Activated CD4-positive, alpha-beta T cell treated with anti-CD3 and anti-CD28 coated beads, Interleukin-2, amount 50 U/mL, for 1 hour (primary cell): ENCODE measurements at places on chromosomes 5 and 9.

GRCh38 chr5:71783891-71784290, 64.8 kb downstream of the CARTPT start:
- no peak for DNase-seq

DNA sequence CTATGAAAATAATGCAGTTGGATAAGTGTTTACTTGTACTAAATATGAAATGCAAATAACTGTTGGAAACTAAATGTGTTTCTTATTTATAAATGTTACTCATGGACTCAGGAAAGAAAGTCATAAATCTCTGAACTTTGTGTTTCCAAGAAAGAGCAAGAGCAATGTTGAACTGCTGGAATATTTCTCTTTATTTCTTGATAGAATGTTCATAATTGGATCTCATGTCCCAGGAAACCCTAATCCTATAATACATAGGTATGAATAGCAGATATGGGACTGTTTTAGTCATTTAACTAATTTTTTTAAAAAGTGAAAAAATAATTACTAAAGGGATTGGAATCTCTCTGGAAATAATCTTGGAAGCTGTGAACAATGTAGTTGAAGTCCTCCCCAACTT, 245.0 kb upstream of the ACTBL2 start:
- no peak for DNase-seq

GRCh38 chr5:179696603-179697002, 2.2 kb upstream of the CANX start:
- DNase-seq: no peak

GRCh38 chr5:171707442-171707792, 78.2 kb upstream of the SMIM23 start:
- no peak for DNase-seq

GRCh38 chr5:31268256-31268655, 74.8 kb downstream of the CDH6 start:
- no peak for DNase-seq

DNA sequence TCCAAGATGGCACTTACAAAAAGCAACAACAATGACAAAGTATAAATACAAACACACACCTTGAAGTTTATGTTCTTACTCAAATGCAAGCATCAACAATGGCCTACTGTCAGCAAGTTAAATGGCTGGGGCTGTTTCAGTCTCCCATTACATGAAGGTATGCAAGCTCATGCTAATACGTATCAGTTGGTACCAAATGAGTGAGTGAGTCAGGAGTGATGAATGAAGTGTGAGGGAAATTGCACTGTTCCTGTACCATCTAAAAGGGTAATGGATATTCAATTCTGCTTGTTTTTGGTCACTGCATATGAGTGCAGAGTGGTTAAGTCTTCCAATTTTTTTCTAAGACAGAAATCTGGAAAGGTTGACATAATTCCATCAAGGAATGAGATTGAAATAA, 964.9 kb downstream of the MAT2B start:
- no peak for DNase-seq

DNA sequence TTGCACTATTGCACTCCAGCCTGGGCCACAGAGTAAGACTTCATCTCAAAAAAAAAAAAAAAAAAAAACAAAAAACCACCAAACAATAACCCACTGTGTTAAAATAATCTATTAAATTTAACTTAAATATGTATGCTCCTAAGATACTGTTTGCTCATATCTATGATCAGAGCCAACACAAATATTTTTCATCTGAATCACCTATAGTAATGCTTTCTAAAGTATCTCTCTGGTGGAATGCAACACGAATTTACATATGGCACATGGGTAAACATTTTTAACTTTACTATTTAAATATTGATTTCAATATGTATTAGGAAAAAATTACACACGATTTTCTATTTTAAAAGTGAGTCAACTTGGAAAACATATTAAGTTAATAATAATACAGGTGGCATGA, 196.4 kb downstream of the RFX3 start:
- no peak for DNase-seq

GRCh38 chr9:17236147-17236546, 101.3 kb downstream of the CNTLN start:
- no peak for DNase-seq

DNA sequence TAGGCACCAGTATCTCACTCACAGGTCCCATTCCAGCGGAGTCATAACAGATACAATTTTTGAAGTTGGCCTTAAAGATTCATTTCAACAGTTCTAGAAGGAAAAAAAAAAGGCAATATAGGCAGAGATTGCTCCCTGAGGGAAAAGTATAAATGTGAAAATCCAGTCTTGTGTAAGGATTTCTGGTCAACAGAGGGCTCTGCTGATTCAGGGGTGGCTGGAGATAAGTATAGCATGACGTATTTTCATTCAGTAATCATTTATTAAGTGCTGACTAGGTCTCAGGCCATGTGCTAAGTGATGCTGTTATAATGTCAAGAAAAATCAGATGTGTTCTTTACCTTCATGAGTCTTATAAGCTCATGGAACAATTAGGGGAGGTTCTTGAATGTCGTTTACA, 377.3 kb upstream of the MEF2C start:
- no peak for DNase-seq

GRCh38 chr5:37310360-37310759, 60.5 kb downstream of the NUP155 start:
- no peak for DNase-seq

- no peak for DNase-seq
Measured at GRCh38 chr5:30195036-30195435, 998.5 kb upstream of the CDH6 start.

- DNase-seq: no peak
Measured at GRCh38 chr9:96721731-96722429, 56.0 kb downstream of the ZNF510 start.

DNA sequence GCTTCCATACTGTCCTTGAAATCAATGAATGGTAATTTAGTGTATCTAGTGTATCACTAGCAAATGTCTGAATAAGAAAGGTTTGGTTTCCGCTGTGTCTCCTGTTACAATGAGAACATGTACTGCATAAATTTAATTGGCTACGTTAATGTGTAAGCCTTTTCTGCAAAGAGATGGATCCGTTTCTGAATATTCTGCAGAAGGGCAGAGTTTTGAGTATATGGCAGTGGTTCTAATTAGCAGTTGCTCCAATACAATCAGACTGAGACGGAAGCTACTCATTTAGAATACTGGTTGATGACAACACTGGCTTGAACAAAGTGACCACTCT, 555 bp upstream of the PCDHGC4 start:
- no peak for DNase-seq

GRCh38 chr5:17463653-17464052, 34.4 kb upstream of the TAF11L2 start:
- no peak for DNase-seq

- DNase-seq: no peak
Measured at GRCh38 chr9:16608906-16609305, 261.6 kb downstream of the BNC2 start.

DNA sequence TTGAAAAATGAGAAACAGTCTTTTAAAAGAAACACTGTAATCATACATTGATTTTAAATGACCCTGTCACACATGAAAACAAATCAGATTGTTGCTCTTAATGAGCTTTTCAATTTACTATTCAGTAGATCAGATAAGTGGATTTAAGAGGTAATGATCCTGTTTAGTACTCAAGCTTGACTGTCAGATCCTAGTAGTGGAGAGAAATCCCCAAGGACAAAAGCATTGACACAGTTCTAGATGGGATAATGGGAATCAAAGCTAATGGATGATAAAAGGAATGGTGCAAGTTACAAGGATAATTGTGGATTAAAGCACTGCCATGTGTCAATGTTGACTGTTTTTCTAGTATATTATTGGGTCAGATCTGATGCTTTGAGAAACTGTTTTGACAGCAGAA, 142.3 kb upstream of the TLX3 start:
- no peak for DNase-seq

- no peak for DNase-seq
Measured at GRCh38 chr5:17819783-17820182, 185.5 kb downstream of the TAF11L14 start.

DNA sequence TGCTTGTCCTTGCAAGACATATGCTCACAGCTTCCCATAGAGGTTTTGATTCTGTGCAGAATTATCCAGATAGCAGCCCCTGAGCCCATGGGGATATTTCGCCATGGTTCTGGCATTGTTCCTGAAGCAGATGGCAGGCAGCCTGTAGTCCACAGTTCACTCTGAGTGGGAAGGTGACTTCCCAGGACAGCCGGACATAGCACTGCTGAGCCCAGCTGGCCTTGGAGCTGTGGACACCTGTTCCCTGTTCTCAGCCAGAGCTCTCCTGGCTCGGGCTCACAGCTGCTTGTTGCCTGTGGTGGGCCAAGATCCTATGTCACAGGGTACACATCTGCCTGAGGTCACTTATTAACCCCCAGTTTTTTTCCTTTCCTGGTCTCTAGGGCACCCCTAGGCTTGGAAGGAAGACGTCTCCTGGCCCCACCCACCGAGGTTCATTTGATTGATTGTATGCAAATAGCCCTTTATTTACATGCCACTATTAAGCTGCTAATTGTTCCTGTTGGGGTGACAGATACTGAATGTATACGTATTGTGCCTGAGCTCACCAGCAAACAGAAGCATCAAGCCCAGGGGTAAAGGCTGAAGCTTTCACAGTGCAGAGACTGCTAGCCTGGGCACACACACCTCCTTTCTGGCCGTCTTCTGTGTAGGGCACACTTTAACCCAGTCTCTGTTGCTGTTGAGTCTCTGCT, 96.6 kb upstream of the DMRT1 start:
- no peak for DNase-seq

- DNase-seq: no peak
Measured at GRCh38 chr5:84036842-84037241, 316.2 kb upstream of the HAPLN1 start.

DNA sequence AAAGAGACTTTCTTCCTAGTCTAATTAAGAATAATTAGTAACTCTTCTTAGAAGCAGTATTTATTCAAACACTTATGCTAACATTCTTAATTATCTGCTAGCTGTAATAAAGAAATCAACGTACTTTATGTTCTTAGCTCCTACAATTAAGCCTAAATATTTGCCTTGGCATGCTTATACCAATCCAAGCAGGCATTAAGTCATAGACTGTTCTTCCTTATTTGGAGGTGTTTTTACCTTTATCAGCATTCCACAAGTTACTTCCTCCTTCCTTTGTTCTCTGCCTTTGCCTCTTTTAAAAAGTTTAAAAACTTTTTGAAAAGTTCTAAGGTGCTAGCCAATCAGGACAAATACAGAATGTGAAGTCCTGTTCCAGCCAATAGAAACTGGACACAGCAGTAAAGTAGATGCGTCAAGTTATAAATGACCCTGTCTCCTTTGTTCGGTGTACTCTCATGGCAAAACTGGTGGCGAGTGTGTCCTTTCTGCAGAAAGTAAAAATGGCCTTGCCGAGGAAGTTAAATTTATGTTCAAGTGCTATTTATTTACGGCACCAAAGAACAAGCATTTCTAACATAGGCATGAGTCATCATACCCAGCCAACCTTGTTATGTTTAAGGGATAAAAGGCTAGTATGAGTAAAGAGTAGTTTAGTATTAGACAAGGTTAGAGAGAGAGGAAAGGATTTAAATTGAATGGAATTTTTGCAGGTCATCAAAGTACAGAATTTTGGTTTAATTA, 58.6 kb downstream of the GPBP1 start:
- DNase-seq: no peak

- no peak for DNase-seq
Measured at GRCh38 chr5:174247301-174247700, 201.8 kb downstream of the NSG2 start.

DNA sequence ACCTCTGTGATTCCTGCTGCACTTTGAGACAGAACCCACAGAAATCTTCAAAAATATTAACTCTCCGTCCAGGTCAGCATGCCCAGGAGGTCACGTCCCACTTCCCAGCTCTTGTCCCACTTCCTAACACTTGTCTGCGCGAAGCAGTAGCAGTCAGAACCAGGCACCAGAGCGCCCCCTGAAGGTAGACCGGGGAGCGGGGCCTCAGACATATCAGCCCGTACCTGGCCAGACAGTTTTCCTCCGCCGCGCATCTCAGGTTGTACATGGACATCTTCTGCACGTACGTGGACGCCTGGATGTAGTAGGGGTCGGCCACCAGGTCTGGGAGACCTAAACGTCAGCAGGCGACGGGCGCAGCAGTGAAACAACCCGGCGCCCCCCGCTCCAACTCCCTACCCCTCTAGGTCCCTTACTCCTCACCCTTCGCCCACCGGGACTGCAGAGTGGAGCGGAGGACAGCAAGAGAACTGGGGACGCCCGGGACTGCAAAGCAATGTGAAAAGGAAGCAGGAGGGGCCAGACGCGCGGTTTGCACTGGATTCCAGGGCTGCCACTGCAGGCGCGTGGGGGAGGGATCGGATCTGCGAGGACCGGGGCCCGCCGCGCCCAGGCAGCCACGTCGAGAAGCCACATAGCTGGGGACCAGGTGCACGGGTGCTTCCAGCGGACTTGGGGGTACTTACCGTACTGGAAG, 1.2 kb downstream of the LOX start:
- DNase-seq: no peak

DNA sequence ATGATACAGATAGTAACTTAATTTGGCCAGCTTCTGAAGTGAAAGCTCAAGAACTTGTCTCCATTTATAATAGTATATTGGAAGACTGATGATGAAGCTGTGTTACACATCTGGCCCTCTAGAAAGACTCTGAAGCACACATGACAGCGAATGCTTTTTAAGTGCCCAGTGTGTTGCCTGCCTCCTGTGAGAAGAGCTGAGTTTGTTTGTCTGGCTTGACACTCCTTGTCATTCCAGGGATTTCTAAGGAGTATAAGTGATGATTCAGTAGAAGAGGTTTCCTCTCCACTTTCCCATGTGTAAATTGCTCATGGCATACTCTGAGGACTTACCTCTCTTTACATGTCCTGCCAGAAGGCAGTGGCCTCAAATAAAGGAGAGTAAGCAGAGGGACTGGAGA, 30.4 kb upstream of the LRRTM2 start:
- no peak for DNase-seq

- DNase-seq: no peak
Measured at GRCh38 chr5:151224372-151224771, 480 bp upstream of the CCDC69 start.

DNA sequence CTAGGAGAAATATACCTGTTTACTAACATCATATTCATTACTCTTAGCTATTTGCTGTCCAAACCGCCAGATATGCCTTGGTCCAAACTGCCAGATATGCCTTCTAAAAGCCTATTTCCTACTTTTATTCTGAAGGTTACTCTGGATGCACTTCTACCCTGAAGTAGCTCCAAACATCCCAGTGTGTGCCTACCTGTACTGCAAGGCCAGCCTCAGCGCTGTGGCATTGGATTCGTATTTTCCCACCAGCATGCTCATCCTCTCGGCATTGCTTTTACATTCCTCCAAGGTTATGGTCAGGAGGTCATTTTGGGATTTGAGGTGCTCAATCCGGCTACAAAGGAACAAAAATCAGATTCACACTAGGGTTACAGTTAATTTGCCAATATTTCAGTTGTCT, 94.3 kb downstream of the DCP2 start:
- DNase-seq: no peak
